ENCODE measurements at places on chromosomes 12 and 14.

DNA sequence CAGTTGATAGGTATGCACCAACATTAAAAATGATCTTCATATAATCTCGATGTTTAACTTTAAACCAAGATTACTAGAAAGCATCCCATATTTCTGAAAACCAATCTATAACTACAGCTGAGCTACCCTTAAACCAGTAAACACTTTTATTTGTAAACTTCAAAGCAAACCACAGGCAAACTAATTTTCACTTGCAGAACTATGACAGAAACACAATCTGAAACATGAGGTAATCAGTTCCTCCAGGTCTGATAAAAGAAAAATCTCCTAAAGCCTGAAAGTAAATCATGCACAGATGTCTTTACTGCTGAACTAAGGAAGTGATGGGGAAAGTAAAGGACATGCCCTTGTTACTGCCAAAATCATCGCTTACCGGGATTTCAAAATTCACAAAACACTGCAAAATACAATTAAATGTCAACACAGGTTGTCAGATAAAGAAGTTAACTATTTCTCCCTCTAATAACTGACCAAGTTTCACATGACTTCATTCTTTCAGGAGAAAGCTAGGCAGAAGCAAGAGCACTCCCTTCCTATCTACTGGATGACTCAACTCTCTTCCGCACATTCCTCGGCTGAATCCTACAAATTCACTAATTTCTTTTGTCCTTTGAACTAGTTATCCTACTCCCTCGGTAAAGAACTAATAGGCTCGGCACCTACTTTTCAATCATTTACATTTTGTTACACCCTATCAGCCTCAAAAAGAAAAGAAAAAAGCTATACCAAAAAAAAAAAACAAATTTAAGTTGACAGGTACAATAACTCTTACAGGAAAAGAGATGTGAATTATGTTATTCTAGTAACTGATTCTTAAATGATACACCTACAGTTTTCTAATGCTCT, 1.4 kb downstream of the EEA1 start:
- DNase-seq: no peak

GRCh38 chr14:99535448-99535847, 54.2 kb downstream of the CCNK start:
- no peak for DNase-seq

GRCh38 chr12:119695034-119695433, 27.1 kb downstream of the PRKAB1 start:
- DNase-seq: no peak

GRCh38 chr12:33706927-33707326, 267.3 kb upstream of the SYT10 start:
- no peak for DNase-seq

- no peak for DNase-seq
These were observed 123.5 kb upstream of the KITLG start for GRCh38 chr12:88703790-88704189.

- DNase-seq: no peak
These were observed 121.2 kb upstream of the PLEKHG7 start for GRCh38 chr12:92581604-92582003.

GRCh38 chr12:51622564-51622963, 31.5 kb downstream of the SCN8A start:
- DNase-seq: no peak

DNA sequence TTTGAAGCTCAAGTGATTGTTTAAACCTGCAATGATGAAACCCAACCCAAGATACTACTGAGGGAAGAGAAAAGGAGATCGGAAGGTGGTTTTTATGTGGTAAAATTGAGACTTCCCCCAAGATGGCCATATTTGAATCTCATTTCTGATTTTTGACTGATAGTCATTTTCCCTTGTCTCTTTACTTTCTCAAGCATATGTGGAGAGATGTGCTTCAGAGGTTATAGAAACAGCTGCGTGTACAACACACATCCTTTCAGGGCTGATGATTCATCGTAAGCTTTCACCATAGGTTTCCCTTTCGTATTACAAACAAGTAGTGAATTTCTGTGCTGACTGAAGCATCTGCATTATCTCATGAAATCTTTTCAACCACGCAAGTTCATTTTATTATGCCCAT, 276.2 kb downstream of the EMP1 start:
- no peak for DNase-seq

DNA sequence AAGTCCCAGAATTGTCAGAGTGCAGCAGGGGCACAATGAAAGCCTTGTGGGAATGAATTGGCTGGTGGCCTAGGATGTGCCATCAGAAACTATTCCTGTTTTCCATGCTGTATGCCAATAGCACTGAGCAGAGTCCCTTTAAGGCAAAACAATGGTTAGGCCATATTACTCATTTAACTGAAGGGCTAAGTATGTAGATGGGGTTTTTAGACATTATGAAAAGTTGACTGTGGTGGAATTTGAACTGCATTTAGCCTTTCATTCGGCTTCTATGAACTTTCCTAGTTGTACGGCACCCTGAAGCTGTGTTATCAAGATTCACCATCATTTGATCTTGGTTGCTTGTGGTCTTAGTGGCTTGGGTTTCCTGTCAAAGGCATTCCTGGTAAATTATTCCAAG, 24.8 kb downstream of the IL26 start:
- DNase-seq: no peak

DNA sequence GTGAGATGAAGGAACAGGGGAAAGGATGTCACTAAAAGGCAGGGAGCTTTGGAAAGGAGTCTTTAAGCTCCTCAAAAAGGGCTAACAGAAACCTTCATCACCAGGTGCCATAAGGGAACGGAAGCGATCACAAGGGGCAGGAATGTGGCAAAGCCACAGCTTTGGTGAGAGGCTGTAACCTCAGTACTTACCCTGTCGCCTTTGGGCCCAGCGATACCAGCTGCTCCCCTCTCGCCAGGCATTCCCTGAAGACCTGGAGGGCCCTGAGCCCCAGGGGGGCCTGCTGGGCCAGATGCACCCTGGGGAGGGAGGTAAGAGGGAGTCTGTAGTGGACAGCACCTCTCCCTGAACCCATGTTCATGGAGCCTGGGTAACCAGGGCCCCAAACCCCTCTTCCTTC, 18.9 kb downstream of the TMEM106C start:
- no peak for DNase-seq

GRCh38 chr12:41277100-41277945, 89.2 kb downstream of the PDZRN4 start:
- no peak for DNase-seq

DNA sequence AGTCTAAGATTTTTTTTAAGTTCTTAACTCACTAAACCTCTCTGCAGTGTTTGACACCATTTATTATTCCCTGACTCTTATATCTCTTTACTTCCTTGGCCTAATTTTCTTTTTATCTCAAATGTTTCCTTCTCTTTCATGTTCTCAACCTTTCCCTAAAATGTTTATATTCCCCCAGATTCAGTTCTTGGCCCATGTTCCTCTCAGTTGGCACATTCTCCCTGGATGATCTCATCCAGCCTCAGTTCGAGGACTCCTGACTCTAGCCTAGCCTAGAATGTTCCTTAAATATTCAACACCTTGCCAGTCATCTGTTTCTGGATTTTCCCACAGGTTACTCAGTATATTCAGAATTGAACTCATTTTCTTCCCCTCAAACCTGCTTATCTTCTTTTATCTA, 81.3 kb downstream of the SCN8A start:
- DNase-seq: no peak
